Occipital lobe (tissue), 3 donors: ENCODE measurements at places on chromosomes 2 and 18. TPM values are rescaled to one million over a fixed set of nuclear protein-coding genes. Genes with fewer than 3 reads are reported as not detected.

Gene FAM124B
- total RNA-seq: 7.8 TPM

Gene DPP4
- total RNA-seq: 6.4 TPM

Gene PROM2
- total RNA-seq: 1.2 TPM

Gene MAP3K19
- total RNA-seq: 0.78 TPM

Gene SLC40A1
- 43.0 TPM for total RNA-seq

Gene KLHL29
- 8.4 TPM for total RNA-seq
